NCI-H524 (cell line): ENCODE measurements at places on chromosomes 3 and 15.

- peak; percentile 64 for DNase-seq
These were observed 91.3 kb upstream of the PRR23E start for GRCh38 chr3:127101411-127102187.

DNA sequence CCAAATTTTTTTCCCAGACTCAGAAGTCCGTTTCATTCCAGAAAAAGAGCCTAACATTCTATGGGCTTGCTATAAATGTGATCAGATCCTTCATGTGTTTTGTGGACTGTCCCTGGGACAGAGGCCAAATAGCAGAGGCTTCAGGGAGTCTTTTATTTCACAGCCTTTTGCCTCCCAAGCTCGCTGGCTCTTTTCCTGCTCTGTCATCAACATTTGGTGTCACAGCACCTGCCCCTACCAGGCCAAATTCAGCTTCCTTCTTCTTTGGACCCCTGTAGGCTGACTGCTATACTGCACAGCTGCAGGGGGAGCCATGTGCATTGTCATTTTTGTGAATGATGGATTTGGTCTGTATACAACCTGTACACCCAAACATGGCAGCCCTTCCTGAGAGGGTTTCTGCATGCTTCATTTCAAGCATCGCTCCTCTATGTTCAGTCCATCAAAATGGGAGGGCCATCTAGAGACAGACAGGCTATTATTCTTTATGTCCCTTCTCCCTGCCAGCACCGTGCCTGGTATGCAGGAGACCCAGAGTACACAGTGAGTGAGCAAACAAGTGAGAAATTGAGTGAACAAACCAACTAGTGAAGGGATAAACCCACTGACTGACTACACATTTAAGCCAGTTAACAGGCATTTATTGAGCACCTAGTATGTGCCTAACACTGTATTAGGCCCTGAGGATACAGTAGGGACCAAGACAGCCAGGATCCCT lies 17.9 kb upstream of the RPP14 start:
- DNase-seq = no peak

DNA sequence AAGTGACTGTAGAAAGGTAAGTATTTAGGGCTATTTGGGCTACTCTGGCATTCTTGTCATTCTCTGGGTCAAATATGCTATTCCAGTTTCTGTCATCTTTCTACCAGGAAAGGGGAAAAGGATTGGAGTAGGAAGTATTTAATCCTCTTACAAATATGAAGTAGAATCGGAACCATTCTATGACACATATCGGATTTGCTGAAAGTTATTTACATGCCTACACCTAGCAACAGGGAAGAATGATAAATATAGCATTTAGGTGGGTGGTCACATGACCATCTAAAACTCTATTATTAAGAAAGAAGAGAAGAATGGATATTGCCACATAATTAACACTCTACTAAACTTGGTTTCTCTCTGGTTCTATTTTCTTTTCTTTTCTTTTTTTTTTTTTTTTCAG lies 1353.1 kb downstream of the ZPLD1 start:
- no peak for DNase-seq

GRCh38 chr3:39148435-39149058 lies 4.8 kb downstream of the CSRNP1 start:
- DNase-seq = peak; percentile 93

- DNase-seq = no peak
These were observed 34.8 kb downstream of the MAP1A start for GRCh38 chr15:43552256-43552655.

GRCh38 chr3:174531262-174531982 lies 327.7 kb upstream of the NAALADL2 start:
- DNase-seq = no peak

GRCh38 chr15:99511866-99512661 lies 53.7 kb upstream of the MEF2A start:
- no peak for DNase-seq

DNA sequence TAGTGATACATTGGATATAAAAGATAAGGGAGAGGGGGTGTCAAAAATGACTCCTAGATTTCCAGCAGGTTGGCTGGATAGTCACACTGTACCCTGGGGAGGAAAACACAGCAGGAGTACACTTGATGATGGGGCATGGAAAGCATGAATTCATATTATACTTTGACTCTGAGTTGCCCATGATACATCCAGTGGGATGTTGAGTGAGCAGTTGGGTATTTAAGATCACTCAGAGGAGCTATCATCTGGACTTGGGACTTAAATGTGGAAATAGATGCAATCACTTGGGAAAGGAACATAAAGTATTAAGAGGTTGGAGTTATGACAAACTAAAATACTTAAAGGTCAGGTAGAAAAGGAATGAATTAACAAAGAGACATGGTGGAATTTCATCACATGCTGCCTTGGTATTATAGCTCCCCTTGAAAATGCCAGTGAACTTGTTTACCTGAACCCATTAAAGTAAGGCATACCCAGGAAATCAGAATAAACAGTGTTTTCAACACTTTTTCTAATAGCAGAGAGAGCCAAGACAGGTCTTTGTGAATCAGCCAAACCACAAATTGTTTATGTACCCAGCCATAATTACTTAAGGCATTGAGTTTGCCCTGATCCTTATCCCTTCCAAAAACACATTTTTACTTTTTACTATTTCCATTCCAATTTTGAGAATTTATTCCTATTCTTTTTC lies 49.9 kb upstream of the ABI3BP start:
- no peak for DNase-seq

DNA sequence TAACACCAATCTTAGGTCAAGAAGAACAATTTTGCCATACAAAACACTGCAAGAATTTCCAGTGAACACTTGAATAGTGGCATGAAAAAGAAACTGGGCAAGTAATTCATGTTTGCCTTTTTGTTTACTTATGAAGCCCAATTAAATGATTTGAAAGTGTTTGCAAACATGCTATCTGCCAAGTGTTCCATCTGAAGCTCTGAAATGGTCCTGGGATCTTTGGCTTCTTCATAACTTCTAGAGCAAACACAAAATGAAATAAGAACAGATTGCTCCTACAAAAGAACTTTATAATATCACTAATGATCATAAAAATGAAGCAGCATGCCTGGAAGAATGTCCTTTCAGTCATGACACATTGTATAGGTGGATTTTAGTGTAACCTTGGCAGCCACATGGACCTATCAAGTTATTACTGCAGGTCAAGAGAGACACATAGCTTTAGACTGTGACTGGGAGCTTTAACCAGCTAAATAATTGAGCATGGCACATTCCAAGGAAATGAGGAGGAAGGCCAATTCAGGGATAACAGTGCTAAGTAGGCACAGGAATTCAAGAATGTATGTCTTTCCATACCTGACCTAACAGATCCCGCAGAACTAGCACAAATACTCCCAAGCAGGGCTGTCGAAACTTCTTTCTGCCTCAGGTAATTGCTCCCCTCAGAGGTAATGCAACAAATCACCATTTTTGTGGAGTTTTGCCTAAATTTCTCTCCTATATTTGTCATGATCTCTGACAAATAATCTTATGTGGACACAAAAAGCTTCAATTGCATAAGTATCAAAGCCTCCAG lies 144.6 kb downstream of the DUT start:
- no peak for DNase-seq

GRCh38 chr3:53215816-53216215 lies 40.0 kb downstream of the TKT start:
- DNase-seq = no peak

GRCh38 chr3:5095886-5096285 lies 26.2 kb upstream of the ARL8B start:
- DNase-seq = no peak

DNA sequence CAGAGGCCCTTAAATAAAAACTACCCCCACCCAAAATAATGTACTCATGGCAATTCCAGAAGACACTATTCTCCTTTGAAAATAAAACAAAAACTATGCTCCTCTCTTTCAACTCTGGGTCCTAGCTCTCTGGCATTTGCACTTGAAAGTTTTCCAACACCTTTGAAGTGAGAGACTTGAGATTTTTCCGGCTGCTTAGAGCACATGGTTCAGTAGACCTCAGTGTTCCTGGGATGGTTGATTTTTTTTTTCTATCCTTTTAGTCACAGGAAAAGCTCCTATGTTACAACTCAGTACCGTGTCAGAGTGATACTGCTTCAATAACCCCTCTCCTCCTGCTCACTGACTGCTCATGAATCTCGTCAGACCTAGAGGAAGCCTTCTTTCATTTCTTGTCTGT lies 118.3 kb upstream of the TUSC7 start:
- no peak for DNase-seq

DNA sequence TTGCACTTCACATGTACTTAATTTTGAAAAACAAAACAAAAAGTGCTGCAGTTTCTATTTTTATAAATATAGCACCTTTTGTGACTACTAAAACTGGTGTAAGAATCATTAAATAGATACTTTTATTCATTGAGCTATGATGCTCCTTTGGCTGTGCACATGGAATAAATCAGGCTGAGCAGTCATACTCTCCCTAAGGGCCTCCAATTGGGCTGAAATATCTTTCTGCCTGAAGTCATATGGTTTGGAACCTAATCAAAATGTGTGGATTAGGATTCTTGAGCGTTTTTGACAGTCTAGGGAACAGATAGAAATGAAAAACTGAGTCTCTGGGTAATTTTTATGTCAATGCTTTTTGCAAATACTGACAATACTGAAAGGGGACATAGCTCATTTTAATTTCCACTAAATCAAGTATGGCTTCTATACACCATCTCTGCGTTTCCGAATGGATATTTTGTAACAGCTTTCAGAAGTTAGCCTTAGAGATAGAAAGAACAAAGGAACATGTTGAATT lies 392.2 kb upstream of the ROBO1 start:
- no peak for DNase-seq

DNA sequence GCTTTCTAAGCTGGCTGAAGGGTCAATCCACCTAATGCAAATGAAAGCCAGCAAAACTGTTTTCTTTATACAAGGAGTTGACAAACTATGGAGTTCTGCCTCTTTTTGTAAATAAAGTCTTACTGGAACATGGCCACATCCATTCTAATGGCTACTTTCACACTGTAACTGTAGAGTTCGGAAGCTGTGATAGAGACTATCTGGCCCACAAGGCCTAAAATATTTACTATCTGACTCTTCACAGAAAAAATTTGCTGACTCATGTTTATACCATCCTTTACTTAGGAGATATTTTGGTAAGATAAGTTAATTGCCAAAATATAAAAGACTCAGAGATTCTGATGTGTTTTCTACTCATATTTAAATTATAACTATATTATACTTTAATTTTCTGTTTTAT lies 93.7 kb upstream of the GK5 start:
- DNase-seq = no peak

- peak; percentile 54 for DNase-seq
These were observed 1.6 kb downstream of the OXTR start for GRCh38 chr3:8767667-8768363.

GRCh38 chr3:177569875-177570657 lies 372.8 kb upstream of the TBL1XR1 start:
- DNase-seq = peak; percentile 52

DNA sequence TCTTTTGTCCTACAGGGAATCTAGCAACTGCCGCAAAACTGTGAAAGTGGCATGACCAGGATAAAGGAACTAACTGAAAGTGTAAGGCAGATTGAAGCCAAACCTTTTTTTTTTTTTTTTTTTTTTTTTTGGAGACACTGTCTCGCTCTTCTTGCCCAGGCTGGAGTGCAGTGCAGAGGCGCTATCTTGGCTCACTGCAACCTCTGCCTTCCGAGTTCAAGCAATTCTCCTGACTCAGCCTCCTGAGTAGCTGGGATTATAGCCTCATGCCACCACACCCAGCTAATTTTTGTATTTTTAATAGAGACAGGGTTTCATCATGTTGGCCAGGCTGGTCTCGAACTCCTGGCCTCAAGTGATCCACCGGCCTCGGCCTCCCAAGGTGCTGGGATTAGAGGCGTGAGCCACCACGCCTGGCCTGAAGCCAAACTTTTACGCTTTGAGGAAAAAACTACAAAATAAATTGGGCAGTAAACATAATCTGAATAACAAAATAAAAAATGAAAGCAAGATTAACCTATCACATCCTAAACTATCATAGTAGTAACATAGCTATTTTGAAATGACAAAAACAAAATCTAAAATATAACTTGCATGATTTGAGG lies 9.7 kb downstream of the SLTM start:
- DNase-seq = no peak

DNA sequence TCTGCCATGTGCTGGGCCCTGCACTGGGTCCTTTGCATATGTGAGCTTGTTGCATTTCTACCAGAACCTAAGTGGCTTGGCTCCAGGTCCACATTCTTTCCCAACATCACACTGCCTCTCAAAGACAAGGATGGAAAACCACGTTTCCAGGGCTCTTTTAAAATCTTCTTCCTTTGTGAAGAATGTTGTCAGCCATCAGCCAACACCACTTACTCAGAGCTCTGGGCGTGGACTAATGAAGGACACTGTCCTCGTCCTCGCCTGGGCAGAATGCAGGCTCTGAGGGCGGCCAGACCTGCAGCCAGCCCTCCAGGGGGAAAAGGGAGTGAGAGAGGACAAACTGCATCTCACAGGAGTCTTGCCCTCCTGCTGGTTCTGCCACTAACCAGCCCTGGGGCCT lies 49.7 kb downstream of the MAGEF1 start:
- DNase-seq = no peak

- no peak for DNase-seq
These were observed 3.1 kb downstream of the CHST13 start for GRCh38 chr3:126527006-126527405.

DNA sequence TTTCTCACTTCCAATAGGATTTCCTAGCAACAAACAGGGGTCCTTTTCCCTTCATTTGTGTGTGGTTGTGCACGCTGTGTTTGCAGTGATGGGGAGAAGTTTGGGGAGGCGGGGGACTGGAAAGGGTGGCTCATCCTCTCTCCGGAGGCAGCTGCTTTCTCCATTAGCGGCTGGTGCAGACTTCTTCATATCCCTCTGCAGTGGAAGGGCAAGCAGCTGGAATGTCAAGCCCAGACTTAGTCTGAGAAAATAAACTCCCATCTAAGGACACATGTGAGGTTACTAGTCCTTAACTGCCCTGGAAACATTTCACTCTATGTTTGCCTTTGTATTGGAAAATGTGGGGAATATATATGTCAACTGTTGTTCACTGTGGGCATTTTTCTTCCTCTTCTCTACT lies 467.0 kb upstream of the RASGRP1 start:
- no peak for DNase-seq

- no peak for DNase-seq
These were observed 11.8 kb downstream of the CPN2 start for GRCh38 chr3:194339356-194339755.

DNA sequence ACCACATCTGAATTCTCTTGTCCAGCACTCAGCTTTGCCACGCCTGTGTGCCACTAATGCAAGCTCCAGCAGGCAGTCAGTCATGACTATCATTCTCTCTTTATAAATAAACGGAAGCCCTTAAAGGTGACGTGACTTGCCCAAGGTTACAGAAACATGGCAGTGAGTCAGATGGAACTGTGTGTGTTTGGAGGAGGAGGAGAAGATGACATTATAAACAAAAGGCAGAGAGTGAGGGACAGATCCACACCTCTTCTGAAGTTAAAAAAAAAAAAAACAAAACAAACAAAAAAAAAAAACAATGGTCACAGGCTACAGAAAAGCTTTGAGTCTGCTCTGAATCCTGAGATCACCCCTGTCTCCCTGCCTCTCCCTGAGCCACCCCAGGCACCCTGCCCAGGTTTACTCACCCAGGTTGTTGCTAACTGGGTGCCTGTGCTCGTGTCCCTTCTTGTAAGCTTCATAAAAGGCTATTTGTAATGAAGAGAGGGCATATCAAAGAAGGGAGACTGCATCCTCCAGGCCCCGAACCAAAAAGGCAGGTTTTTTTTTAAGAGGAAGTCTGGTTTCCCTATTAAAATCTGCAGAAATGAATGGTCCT lies 119.7 kb upstream of the PHLDB2 start:
- no peak for DNase-seq
